ENCODE measurements at places on chromosomes 16 and 17.

DNA sequence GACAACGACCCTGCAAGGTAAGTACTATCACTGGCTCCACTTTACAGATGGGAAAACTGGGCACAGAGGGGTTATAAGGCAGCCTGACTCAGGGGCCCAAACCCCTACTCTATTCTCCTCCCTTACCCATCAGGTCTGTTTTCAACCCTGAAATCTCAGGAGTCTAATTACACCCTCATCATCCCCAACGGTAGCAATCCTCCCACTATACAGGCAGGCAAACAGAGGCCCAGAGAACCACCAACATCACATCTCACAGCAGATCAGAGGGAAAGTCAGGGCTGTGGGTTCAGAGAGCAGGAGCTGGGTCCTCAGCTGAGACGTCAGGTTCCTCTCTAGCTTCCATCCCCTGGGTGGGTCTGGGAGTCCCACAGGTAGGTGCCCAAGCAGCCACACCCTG is 16.5 kb downstream of the JUP start:
- no peak for DNase-seq

DNA sequence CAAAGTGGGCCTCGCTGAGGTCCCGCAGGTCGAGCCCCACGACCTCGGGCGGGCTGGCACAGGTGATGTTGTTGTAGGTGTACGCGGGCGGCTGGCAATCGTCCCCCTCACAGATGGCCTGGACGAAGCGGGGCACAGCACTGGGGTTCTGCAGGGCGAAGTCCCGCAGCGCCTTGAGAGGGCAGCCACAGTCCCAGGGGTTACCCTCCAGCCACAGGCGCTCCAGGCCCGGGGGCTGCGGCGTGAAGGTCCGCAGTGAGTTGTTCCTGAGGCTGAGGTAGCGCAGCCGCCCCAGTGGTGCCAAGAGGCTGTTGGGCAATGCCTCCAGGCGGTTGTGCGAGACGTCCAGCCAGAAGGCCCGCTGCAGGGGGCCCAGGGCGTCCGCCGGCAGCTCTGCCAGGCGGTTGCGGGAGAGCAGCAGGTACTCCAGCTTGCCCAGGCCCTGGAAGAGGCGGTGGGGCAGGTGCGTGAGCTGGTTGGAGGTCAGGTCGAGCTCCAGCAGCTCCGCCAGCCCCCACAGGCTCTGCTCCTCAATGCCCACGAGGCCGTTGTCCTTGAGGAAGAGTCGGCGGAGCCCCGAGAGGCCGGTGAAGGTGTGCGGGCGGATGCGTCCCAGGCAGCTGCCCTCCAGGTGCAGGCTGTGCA is 2.8 kb downstream of the IGFALS start:
- no peak for DNase-seq

DNA sequence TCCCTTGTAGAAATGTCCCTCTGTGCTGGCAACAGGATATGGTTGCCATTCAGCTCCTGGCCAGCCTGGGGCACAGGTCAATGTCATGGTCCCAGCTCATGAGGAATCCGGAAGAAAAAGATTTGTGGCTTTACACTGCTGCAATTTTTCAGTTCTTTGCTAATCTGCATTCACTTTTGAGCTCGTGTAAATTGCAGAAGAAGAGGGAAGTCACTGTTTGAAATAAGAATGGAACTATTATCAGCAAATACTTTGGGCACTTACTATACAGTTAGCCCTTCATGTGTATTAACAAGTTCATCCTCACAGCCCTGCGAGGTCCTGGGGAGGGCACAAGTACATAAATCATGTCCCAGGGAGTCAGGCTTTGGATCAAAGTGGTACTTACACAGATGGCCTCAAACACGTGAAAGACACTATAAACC is 14.2 kb downstream of the SLC47A2 start:
- DNase-seq = no peak

- no peak for DNase-seq
Observed at GRCh38 chr16:58906981-58907715, 173.0 kb upstream of the GOT2 start.

GRCh38 chr16:51907680-51908079 is 639.3 kb downstream of the TOX3 start:
- no peak for DNase-seq

- DNase-seq = no peak
Observed at GRCh38 chr16:361341-361871, 8.9 kb upstream of the AXIN1 start.

- peak; percentile 57 for DNase-seq
Observed at GRCh38 chr17:57940231-57940630, 15.0 kb downstream of the CUEDC1 start.

- no peak for DNase-seq
Observed at GRCh38 chr16:70793851-70794502, 7.0 kb downstream of the VAC14 start.

DNA sequence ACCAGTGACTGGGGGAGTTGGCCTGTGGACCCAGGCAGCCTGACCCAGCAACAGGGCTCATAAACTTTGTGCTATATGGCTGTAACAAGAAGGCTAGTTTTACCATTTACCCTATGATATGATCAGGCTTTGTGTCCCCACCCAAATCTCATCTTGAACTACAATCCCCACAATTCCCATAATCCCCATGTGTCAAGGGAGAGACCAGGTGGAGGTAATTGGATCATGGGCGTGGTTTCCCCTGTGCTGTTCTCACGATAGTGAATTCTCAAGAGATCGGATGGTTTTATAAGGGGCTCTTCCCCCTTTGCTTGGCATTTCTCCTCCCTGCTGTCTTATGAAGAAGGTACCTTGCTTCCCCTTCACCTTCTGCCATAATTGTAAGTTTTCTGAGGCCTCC is 111.2 kb upstream of the NLRP1 start:
- DNase-seq = peak; percentile 33

DNA sequence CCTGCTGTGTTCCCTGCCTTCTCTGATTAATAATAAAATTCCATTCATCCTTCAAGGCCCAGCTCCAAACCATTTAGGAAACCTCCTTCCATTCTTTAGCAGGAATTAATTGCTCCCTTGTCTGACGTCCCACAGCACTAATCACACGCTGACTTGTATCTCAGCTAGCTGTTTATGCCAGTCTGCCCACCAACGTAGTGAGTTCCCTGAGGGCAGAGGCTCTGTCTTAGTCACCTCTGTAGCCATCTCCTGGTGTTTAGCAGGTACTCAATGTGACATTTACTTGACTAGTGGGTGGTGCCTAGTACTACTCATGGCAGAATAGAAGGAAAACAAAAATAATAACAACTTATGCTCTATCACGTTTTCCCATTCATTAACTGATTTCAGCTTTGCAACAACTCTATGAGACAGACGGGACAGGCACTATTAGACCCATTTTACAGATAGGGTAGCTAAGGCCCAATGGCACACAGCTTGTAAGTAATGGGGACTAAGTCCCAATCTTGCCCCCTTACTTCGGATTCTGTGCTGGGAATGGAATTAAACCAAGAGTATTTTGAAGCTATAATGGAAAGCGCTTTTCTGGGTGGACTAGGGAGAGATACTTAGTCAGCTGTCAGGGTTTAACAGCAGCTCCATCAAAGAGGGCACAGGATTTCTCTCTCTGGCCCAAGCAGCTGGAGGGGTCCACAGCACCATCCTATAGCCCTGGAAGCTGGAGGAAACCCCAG is 931 bp upstream of the WIPF2 start:
- no peak for DNase-seq

DNA sequence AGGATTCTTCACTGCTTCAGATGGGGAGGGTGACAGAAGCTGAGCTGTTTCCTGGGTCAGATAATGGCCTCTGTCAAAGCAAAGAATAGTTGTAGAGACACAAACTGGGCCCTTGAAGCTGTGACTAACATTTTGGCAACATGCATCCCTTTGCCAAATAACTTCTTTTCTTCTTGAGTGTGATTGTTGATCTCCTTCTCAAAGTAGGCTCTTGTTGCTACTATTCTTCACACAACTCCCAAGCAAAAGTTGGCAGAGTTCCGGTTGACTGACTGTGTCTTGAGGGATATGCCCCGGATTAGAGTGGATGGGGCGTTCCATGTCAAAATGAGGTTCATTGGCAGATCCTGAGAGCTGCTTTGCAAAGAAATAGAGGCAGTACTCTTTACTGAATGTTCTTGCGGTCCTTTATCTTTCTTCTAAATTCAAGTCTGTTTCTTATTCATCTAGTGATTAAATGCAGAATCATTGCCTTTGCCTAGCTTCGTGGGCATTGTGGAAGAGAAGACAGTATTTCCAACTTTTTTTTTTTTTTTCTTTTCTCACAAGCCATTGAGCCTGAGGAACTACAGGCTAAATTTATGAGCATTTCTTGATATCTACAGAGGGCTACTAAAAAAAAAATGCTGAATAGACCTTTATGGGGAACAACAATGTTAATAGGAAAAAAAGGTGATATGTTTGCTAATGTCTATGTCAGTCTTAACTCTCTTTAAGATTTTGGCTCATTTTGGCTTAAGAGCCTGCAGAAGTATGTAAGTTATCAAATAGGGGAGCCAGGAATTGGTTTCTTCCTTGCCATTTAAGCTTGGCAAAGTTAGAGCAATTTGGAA is 5.8 kb downstream of the WIPF2 start:
- no peak for DNase-seq

DNA sequence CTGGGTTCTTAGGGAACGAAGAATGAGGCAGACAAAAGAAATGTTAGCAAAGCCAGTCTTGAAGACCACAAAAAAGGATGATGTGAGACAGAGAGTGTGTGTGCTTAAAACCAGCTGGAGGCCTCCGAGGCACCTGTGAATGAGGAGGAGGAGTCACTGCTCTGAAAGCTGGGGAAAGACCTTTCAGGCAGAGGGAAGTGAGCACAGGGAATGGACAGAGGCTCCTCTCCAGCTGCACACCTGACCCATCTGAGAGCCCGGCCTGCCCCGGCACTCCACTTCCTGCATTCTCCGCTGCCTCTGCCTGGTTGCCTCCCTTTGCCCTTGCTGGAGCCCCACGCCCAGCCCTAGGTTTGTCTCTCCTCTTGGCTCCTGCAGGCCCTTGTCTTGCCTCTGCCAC is 55.2 kb upstream of the SREBF1 start:
- no peak for DNase-seq

- DNase-seq = no peak
Observed at GRCh38 chr16:84617041-84617790, 662 bp downstream of the COTL1 start.

DNA sequence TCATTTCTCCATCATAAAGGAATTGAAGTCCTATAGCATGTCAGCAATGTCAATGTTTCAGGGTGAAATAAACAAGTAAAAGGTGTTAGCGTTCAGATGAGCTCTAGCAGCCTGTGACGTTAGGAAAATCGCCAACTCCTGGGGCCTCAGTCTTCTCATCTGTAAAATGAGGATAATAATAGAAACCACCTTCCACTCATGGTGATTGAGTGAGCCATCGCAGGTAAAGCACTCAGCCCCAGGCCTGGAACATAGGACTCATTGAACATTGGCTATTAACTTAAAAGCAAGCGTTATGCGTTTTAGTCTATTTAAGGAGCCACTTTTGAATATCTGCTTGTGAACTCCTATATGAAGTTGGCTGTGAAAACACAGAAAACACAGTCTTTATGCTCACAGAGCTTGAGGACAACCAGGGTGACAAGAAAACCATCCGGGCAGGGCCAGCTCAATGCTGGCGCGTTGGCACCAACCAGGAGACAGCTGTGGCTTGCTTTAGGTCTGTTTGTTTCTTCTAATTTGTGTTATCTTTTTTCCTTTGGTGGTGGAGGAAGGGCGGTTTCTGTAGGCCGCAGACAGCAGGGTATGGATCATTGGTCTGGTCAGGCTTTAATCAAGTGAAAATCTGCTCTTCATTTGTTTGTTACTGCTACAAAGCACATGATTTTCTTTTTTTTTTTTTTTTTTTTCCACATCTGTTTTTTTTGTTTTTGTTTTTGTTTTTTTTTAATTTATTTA is 35.7 kb upstream of the MED9 start:
- no peak for DNase-seq

DNA sequence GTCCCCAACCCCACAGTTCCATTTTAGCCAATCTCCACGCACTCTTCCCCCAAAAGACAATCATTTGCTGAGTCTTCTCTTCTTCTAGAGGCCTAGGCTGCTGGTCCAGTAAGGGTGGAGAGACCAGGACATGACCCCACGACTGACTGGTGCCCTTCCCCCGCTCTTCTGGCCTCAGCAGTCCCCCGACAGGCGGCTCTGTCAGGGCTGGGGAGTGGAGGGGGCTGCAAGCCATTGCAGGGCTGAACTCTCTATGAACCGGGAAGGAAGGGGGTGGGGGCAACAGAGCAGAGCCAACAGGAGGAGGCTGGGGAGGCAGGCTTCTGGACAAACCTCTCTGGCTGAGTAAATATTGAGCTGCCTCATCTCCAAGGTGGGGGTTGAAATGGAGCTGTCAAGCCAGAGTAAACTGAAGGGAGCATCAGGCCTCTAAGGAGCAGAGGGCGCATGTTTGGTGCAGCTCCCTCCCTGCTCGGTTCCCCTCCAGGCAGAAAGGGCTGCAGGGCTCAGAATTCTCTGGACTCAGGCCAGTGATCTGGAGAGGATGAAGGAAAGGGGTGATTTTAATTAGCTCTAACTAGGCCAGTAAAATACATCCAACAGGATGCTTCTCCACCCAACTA is 8.7 kb downstream of the HOXB1 start:
- DNase-seq = no peak

DNA sequence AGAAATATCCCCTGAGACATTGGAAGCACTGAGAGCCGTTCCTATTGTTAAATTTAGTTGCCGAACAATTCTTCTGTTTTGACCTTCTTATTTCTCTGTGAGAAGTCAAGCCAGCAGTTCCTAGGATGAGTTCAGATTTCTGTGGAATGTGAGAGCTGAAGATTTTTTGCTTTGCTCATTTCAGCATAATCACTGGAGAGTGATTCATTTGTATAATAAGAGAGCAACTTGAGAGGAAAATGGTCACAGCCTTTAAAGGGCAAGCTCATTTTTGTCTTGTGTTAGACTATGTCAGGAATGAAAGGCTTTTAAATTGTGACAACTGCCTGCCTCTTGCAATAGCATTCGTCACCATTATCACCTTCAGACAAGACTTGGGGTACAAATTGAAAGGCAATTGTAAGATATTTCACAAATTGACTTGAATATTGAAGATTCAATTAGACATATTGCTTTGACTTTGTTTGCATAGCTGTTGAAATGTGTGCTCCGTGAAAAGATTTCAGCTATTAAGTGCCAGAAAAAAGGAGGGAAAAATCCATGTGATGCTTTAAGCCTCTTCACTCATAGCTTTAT is 900.0 kb upstream of the GOT2 start:
- no peak for DNase-seq

DNA sequence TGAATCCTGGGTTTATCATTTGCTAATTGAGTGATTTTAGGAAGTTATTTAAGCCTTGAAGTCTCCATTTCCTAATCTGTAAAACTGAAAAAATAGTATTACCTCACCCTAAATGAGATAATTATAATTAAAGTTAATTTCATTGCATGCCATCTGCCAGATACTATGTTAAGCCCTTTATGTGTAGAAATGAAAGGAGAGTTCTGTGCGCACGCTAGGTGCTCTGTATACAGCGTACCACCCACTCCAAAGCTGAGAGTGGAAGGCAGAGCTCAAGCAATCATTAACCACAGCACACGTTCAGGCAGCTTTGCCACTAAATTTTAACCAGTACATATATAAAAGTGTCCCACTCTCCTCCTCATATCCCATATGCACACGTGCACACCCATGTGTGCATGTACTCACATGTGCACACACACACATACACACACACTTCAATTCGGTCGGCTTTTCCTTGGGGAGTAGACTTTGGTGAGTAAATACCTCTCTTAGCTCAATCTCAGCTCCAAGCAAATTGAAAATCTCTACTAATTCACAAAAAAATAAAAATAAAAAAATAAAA is 204.8 kb downstream of the GRIN2A start:
- no peak for DNase-seq

GRCh38 chr16:55809386-55809785 is 23.5 kb downstream of the CES1 start:
- no peak for DNase-seq

GRCh38 chr16:79821911-79822310 is 221.4 kb upstream of the MAF start:
- no peak for DNase-seq
